NCI-H2171 (cell line): ENCODE measurements at places on chromosomes 5 and 9.
A peak's percentile ranks its signal among the peaks of the same experiment; 100 is the strongest.

DNA sequence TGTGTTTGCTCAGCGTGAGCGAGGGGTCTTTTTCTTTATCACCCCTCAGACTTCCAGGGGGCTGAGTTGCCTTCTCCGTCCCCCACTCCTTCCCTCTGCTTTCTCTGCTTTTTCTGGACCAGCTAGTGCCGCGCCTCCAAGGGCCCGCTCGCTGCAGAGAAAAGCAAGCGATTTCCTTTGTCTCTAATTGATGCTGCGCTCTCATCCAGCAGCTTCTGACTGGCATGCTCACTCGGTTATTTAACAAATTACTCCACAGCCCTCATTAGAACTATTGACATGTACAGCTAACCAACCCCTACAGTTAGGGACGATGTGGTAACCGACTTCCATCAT is 288.0 kb downstream of the ELAVL2 start:
- DNase-seq, result no peak

DNA sequence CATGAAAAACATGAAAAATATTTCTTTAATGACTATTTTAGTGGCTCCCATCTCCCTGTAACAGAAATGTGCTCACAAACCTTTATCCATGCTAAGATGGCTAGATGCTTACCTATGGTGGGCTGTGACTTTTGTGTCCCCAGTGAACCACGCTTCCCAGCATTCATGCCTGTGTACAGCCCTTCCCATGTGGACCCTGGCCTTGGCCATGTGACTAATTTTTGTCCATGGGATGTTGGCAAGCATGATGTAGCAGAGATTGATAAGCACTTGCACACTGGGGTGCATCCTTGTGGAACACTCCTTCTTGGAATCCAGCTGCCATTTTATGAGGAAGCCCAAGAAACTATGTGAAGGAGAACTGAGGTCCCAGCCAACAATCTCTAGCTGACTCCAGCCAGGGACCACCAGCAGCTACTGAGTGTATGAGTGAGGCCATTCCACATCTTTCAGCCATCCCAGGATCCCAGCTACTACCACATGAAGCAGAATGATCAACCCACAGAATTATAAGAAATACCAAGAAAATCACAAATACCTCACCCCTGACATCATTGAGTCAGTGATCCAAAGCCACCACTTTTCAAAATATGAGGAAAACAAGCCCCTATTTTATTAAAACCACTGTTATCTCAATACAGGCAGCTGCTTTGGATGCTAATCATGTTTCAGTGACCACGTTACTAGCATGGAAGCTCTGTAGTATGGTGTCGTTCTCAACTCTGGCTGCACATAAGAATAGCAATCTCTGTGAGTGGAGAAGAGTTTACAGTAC is 16.1 kb upstream of the RAI14 start:
- no peak for DNase-seq

DNA sequence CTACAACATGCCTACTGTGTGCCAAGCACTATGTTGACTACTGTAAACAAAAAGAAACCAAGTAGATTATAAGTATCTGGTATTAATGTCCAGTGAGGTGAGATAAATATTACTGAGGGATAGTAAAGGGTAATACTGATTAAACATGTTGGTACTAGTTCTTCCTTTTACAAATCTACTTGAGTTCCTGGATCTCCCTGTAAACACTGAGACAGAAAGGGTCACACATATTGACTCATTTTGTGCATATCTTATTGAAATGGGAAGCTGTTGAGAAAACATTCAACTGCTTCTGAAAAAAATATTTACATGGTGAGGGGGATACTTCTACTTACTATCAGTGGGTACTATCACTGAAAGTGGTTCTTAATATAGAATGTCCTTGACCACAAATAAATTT is 24.3 kb downstream of the EFNA5 start:
- DNase-seq, result no peak

- DNase-seq, result no peak
These were observed 40.3 kb upstream of the TNFAIP8 start for GRCh38 chr5:119315516-119315949.

DNA sequence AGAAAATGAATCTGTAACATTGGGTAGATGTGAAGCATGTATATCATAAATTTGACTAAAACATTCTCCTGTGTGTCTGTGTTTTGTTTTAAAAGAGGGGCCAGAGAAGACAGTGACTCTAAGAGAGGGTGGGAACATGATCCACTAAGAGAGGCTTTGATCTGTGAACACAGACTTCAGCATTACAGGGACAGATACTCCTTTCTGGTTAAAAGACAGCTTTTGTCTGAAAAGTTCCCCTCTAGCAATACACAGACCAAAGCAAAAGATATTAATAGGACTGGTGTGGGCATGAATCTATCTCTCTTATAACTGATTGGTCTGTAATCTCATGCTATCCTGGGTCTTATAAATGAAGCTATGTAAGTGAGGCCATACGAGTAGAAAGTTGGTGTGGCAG is 150.9 kb downstream of the NUDT12 start:
- no peak for DNase-seq

DNA sequence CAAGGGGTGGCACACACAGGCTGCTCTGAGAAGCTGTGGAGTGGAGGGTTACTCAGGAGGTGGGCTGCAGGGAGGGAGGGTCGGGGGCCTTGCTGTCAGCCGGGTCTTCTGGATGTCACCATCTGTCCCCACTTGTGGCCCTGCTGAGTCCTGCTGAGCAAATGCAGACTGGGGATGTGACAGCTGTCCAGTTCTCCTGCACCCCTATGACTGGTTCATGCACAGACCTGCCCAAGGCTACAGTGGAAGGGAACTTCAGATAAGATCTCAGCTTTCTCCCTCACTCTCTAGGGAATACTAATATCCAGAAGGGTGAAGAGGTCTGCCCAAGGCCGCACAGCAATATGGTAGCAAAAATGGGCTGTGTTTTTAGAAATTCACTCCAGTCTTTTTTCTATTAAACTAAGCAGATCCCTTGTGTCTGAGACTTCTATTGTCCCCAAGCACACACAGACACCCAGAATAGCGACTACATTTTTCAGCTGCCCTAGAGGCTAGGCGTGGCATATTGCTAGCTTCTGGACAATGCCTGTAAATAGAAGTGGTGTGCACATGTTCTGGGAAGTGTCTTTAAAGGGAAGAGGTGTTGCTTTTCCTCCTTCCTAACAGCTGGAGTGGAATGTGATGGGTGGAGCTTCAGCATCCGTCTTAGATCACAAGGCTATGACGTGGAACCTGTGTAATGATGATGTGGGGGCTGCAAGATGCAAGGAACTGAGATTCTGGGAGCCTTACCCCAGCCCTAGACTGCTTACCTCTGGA is 51.1 kb upstream of the TBC1D2 start:
- peak; percentile 83 for DNase-seq

DNA sequence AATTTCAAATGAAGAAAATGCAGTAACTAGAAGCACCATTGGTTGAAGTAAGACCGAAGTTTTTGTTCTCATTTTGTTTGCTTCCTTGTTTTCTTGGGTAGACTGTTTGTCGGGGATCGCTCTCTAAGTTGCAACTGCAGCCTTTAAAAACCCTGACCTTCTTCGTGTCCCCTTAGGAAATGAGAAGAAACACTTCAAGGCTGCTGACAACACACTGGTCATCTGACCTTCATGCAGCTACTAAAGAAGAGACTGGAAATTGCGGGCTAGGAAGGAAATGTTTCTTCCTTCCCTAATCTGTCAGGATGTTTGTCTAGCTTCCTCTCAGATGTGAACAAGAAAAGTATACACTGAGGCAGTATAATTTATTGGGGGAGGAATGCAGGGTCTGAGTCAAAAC is 50.7 kb upstream of the CHSY3 start:
- DNase-seq, result no peak

GRCh38 chr5:60196385-60197113 is 303.0 kb upstream of the PDE4D start:
- DNase-seq, result no peak

GRCh38 chr5:10374046-10375022 is 20.8 kb downstream of the MARCHF6 start:
- no peak for DNase-seq

- no peak for DNase-seq
These were observed 31.6 kb upstream of the GABBR2 start for GRCh38 chr9:98740226-98740881.

DNA sequence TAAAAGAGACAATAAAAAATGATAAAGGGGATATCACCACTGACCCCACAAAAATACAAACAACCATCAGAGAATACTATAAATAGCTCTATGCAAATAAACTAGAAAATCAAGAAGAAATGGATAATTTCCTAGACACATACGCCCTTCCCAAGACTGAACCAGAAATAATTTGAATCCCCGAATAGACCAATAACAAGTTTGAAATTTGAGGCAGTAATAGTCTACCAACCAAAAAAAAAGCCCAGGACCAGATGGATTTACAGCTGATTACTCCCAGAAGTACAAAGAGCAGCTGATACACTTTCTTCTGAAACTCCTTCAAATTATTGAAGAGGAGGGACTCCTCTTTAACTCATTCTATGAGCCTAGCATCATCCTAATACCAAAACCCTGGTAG is 128.1 kb downstream of the DMRTA1 start:
- DNase-seq, result no peak

DNA sequence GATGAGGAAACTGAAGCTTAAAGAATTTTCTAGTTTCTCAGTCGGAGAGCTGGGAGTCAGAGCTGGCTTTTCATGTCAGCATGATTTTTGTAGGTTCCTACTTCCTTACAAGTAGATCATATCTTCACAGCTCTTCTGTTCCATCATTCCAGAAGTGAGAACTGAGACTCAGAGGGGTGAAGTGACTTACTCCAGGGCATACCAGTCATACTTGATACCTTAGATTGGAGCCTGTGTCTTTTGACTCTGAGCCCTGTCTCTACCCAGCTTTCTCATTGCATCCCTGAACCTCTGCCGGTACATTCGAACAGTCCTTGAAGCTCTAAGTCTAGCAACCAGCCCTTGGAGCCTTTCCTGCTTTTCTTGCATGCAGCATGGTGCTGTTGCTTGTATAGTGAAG is 53.3 kb downstream of the MCCC2 start:
- DNase-seq, result no peak

- no peak for DNase-seq
These were observed 51.8 kb downstream of the WDR36 start for GRCh38 chr5:111143910-111144309.

GRCh38 chr5:35230038-35230611 is at the start of gene PRLR:
Gene PRLR (minus strand): TSS chr5:35230487. CDS start chr5:35089620, 140,867 bp downstream.
- DNase-seq, result no peak

GRCh38 chr5:109354761-109355160 is 55.0 kb downstream of the PJA2 start:
- no peak for DNase-seq

DNA sequence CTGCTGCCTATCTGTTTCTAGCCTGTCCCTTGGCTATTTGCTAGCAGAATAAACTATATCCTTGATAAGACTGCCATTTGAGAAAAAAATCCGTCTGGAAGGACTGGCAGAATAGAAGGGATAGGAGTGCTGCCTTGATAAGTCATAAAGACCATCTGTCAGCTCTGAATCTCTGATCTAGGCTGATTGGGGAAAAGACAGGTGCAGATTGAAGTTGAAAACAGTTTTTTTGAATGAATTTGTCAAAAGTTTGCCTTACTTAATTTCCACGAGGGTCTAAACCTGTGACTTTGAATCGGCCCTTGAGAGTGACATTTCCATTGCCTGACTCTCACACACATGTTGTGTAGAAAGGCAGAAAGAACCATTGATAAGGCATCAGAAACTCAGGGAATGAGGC is 218.6 kb downstream of the MAN2A1 start:
- no peak for DNase-seq

DNA sequence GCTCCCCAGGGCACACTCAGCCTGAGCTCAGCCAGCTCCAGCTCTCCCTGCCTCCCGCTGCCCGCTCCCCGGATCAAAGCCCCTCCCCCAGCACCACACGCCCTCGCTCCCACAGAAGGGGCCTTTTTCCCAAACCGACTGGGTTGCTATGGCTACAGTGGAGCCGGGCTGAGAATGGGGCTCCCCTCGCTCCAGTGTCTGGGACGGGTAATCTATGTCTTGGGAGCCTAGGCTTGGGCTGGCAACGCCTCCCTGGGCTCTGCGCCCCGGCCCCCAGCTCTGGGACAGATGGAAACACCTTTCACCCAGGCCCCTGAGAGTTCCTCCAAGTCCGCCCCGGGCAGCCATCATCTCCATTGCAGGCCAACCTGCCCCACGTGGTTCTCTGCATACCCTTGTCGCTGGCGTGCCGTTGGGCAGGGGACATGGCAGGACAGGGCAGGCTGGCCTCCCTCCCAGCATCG is 29.6 kb downstream of the NOTCH1 start:
- no peak for DNase-seq

GRCh38 chr5:161382685-161383084 is 163.8 kb downstream of the GABRB2 start:
- no peak for DNase-seq

DNA sequence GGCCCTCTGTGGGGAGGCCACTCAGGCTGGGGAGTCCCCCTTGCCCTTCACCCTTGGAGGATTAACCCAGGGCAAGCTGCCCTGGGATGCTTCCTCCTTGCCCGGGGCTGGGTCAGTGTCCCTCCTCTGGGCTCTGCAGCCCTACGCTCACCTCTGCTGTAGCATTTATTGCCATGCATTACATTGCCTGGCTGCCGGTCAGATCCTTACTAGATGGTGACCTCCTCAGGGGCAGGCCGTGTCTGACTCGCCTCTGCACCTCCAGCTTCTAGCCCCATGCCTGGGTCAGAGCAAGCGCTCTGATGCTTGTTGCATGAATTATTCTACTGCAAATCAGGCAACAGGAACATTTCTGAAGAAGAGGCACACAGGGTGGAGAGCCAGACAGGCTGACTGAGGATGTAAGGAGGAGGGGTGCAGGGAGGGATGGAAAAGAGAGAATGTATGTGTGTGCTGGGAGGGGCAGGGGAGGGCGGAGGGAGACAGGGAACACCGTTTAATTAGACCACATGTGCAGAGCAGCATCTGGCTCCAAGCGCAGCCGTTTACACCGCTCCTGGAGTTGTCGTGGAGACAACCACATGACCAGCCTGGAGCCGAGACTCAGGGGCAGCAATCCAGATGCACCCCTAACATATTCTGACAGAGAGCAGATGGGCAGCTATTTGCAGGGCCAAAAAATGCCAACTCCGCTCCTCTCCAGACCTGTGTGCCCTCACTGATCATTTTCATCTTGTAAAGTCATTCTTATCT is 117.0 kb downstream of the CRB2 start:
- DNase-seq, result peak; percentile 86

DNA sequence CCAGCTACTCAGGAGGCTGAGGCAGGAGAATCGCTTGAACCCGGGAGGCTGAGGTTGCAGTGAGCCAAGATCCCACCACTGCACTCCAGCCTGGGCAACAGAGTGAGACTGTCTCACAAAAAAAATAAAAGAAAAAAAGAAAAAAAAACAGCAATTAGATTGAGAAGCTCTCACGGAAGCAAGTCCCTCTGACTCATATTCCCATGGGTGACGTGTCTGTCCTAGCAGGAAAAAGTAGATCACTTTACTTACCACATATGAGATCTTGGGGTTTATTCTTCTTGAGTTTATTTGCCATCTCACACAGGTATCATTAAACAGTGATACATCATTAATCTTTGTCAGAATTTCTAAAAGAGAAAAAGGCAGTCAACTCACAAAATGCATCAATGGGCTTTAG is 62.6 kb downstream of the SUSD1 start:
- no peak for DNase-seq
